ENCODE measurements at places on chromosomes 12 and 14. TPM values are rescaled to one million over a fixed set of nuclear protein-coding genes. Genes with fewer than 3 reads are reported as not detected.

DNA sequence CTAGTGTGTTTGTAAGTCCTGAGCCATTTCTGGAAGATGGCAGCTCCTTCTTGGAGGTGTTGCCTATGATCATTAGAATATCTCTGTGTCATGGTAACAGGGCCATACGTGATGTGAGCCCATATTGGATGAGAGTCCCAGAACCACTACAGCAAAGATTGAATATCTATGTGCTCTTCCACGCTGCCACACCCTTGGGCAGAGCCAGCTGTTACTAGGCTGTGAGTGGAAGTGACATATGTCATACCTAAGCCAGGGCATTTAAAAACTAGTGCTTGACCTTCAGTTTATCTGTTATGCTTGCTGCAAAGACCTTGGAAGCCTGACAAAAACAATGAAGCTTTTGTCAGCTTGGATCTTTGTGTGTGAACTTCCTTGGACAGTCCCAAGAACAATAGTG, 495.1 kb upstream of the CCDC196 start:
- H3K36me3 ChIP-seq, result no peaks in the 10 kb centered on the region
- DNase-seq, result no peak
- no peak overlapping the region for H3K27ac ChIP-seq
- H3K4me3 ChIP-seq, result no peak overlapping the region
- H3K27me3 ChIP-seq, result no peaks in the 10 kb centered on the region
- no peaks in the 10 kb centered on the region for H3K4me1 ChIP-seq

GRCh38 chr12:89663577-89664357, 44.9 kb downstream of the ATP2B1 start:
- H3K27ac ChIP-seq, result no peak overlapping the region
- H3K4me3 ChIP-seq, result no peak overlapping the region
- H3K36me3 ChIP-seq, result no peaks in the 10 kb centered on the region
- peaks cover 26% of the 10 kb centered on the region for H3K4me1 ChIP-seq
- H3K27me3 ChIP-seq, result no peaks in the 10 kb centered on the region

DNA sequence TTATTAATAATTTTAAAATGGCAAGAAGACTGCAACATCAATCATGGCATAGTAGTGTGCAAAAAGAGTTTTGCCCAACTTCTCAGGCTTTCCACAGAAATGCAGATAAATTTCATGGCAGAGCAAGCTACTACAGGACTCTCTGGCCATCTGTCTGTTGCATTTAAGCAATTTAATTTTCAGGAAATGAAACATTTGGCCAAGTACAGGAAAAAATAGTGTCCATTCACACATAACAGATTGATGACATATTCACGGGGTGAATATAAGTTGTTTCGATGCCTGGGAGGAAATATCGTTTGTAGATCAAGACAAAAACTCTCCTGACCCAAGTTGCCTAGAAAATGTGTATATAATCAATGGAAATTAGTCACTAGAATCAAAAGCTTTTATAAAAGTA, 324.0 kb downstream of the PRKD1 start:
- no peaks in the 10 kb centered on the region for H3K36me3 ChIP-seq
- no peak overlapping the region for H3K27ac ChIP-seq
- DNase-seq, result no peak
- no peaks in the 10 kb centered on the region for H3K4me1 ChIP-seq
- no peak overlapping the region for H3K4me3 ChIP-seq
- H3K27me3 ChIP-seq, result no peaks in the 10 kb centered on the region

- no peak overlapping the region for H3K27ac ChIP-seq
- no peak overlapping the region for H3K4me3 ChIP-seq
- H3K27me3 ChIP-seq, result no peaks in the 10 kb centered on the region
- no peaks in the 10 kb centered on the region for H3K36me3 ChIP-seq
- no peak for DNase-seq
Measured at GRCh38 chr12:127381681-127382080, 885.3 kb upstream of the TMEM132C start.

GRCh38 chr12:131379738-131380137, 331.2 kb upstream of the SFSWAP start:
- no peak overlapping the region for H3K27ac ChIP-seq
- peaks cover 13% of the 10 kb centered on the region for H3K4me1 ChIP-seq
- no peaks in the 10 kb centered on the region for H3K36me3 ChIP-seq
- H3K27me3 ChIP-seq, result no peaks in the 10 kb centered on the region

- H3K27me3 ChIP-seq, result no peaks in the 10 kb centered on the region
- no peaks in the 10 kb centered on the region for H3K36me3 ChIP-seq
- no peak overlapping the region for H3K27ac ChIP-seq
Measured at GRCh38 chr14:104048758-104049507, 36.6 kb upstream of the ASPG start.

DNA sequence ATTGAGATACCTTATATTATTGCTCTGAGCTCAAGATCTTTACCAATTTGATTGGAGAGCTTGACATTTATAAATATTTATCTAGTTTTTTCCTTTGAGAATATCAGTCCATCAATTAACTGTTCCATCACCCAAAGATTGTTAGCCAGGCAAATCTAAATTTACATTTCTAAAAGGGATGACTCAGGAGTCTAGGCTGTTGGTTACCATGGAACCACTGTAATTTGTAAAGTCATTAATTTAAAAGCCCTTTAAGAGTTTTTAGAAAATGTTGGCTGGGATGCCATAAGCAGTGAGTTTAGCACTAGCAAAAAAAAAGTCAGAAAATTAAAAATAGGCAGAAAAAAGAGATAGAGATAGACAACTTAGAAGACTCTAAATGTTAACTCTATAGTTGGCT, 19.5 kb upstream of the SERPINA1 start:
- H3K27me3 ChIP-seq, result no peaks in the 10 kb centered on the region
- H3K4me3 ChIP-seq, result no peak overlapping the region
- peak overlapping the region; percentile 31 for H3K27ac ChIP-seq
- H3K36me3 ChIP-seq, result no peaks in the 10 kb centered on the region
- no peak for DNase-seq

- no peak overlapping the region for H3K27ac ChIP-seq
- no peak for DNase-seq
- H3K4me3 ChIP-seq, result no peak overlapping the region
- H3K4me1 ChIP-seq, result no peaks in the 10 kb centered on the region
Measured at GRCh38 chr14:96783915-96784224, 13.3 kb upstream of the VRK1 start.

- H3K36me3 ChIP-seq, result no peaks in the 10 kb centered on the region
- no peak for DNase-seq
- no peak overlapping the region for H3K4me3 ChIP-seq
- peaks cover 4% of the 10 kb centered on the region for H3K4me1 ChIP-seq
- no peak overlapping the region for H3K27ac ChIP-seq
Measured at GRCh38 chr12:111186347-111186746, 182.5 kb downstream of the PHETA1 start.

DNA sequence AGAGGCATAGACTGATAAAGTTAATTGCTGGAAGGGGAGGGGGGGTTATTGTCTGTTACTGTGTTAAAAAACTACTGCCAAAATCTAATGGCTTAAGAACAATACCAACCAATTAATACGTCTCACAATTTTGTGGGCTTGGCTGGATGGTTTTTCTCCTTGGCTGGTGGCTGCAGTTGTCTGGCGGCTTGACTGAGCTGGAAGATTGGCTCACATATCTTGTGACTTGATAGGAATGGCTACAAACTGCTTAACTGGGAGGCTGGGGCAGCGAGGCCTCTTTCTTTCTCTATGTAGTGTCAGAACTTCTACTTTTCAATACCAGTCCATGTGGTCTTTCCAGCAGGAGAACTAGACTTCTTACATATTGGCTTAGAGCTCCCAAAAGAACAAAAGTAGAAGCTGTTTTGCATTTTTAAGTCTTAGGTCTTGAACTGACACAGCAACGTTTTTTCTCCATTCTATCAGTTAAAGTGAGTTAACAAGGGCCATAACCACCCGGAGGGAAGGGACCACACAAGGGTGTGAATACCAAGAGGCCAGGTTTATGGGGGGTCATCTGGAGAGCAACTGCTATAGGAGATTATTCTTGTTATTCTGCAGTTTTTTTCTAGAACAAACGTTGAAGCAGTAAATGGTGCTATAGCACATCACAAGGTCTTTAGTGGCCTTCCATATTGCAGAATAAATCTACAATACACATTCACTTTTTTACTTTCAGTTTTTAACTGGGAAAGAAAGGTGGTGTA, 46.9 kb downstream of the ZDHHC17 start:
- H3K27me3 ChIP-seq, result no peaks in the 10 kb centered on the region
- H3K27ac ChIP-seq, result no peak overlapping the region

DNA sequence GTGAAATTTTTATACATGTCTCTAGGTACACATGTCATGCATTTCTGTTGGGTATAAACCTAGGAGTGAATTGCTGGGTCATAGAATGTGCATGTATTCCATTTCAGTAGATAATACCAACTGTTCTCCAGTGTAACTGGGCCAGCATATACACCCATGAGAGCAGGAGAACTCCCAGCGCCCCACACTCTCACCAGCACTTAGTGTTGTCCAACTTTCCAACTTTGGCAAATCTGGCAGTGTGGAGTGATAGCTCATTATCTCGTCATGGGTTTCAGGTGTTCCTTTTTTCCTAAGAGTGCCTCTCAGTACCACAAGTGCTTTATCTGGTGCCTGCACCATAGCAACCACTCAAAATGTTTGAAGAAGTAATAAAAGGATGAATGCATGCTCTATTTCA, 40.1 kb downstream of the NGB start:
- H3K36me3 ChIP-seq, result no peaks in the 10 kb centered on the region
- H3K27ac ChIP-seq, result no peak overlapping the region
- H3K4me3 ChIP-seq, result no peak overlapping the region
- no peak for DNase-seq
- no peaks in the 10 kb centered on the region for H3K4me1 ChIP-seq

DNA sequence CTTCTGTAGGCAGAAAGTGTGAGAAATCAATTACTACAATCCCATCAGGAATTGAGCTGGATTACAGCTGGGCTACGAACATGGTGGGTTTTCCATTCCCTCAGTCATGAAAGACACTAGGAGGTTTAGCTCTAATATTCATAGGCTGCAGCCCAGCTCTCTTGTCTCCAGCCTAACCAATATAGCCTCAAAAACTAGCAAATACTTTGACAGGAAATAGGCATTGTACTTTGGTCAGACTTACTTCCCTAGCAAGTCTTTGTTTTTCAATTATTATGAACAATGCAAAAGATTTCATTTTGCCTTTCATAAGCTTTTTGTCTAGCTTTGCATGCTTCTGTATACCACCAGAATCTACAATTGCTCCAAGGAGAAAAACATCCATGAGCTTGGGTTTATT, 296.2 kb downstream of the GPHN start:
- H3K4me3 ChIP-seq, result no peak overlapping the region
- no peaks in the 10 kb centered on the region for H3K27me3 ChIP-seq
- DNase-seq, result no peak
- no peak overlapping the region for H3K27ac ChIP-seq
- no peaks in the 10 kb centered on the region for H3K4me1 ChIP-seq
- H3K36me3 ChIP-seq, result no peaks in the 10 kb centered on the region

GRCh38 chr14:69242311-69243224, 17.4 kb upstream of the GALNT16 start:
- H3K4me3 ChIP-seq, result no peak overlapping the region
- H3K27ac ChIP-seq, result peak overlapping the region; percentile 55
- no peaks in the 10 kb centered on the region for H3K27me3 ChIP-seq
- DNase-seq, result no peak
- H3K4me1 ChIP-seq, result peaks cover 11% of the 10 kb centered on the region
- H3K36me3 ChIP-seq, result no peaks in the 10 kb centered on the region

DNA sequence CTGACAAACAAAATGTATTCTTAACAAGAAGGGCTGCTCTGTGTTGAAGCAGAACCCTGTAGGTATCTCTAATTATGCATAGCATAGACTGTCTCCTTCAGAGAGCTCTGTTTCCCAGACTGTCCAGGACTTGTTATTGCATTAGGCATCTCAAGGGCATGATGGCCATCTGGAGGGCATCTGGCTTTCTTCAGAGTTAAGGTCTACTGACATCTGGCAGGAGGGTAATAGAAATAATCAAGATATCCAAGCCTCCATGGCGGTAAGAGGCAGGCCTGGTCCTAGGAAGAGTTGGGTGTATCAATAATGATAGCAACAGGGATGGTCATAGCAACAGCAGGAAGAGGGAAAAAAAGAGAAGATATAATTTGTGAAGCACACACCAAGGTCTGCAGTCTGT, 161.2 kb downstream of the TTC8 start:
- H3K27ac ChIP-seq, result no peak overlapping the region
- H3K4me1 ChIP-seq, result no peaks in the 10 kb centered on the region
- DNase-seq, result no peak
- H3K4me3 ChIP-seq, result no peak overlapping the region
- H3K27me3 ChIP-seq, result no peaks in the 10 kb centered on the region

- H3K27ac ChIP-seq, result peak overlapping the region; percentile 61
- H3K4me3 ChIP-seq, result peak overlapping the region; percentile 51
Measured at GRCh38 chr12:119989361-119989730, 310 bp downstream of the BICDL1 start.

DNA sequence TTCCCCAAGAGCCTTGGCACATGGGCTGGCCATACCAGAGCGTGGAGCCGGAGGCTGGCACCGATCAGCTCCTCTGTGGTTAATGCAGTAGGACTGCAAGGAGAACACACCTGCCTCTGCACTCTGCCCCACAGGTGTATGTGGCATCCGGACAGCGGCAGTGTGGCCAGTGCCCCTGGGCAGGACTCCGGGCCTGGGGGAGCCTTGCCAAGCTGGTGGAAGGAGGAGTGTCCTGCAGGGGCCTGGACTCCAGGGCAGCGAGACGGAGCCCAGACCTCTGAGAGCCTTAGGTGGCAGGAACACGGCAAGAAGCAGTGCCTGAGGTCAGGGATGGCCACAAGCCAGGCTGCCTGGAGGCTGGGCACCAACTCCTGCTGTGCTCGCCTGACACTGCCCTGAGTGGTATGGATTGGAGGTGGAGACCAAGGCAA, 5.3 kb upstream of the BEGAIN start:
- peaks cover 4% of the 10 kb centered on the region for H3K4me1 ChIP-seq
- H3K27me3 ChIP-seq, result no peaks in the 10 kb centered on the region
- H3K36me3 ChIP-seq, result no peaks in the 10 kb centered on the region
- H3K27ac ChIP-seq, result no peak overlapping the region
- no peak for DNase-seq

GRCh38 chr14:104532191-104532555, 47.4 kb upstream of the C14orf180 start:
- no peak overlapping the region for H3K27ac ChIP-seq
- H3K27me3 ChIP-seq, result no peaks in the 10 kb centered on the region
- no peak overlapping the region for H3K4me3 ChIP-seq
- H3K36me3 ChIP-seq, result no peaks in the 10 kb centered on the region
- DNase-seq, result no peak

GRCh38 chr12:24948757-24949722, at the start of gene BCAT1:
Gene BCAT1 (minus strand): TSS chr12:24949101. CDS start chr12:24948932, 169 bp downstream.
- DNase-seq, result no peak
- no peaks in the 10 kb centered on the region for H3K27me3 ChIP-seq
- H3K27ac ChIP-seq, result no peak within 1 kb of the TSS
- H3K4me3 ChIP-seq, result peak within 1 kb of the TSS; percentile 48
- H3K36me3 ChIP-seq, result no peaks in the 10 kb centered on the region

Gene LHX5
- not detected for total RNA-seq

Gene ISCA2
- total RNA-seq, result 26.0 TPM

Gene HDAC7
- total RNA-seq, result 67.0 TPM

Gene CLEC1B
- total RNA-seq, result not detected

Gene EXOC3L4
- total RNA-seq, result 8.6 TPM

Gene CCDC197
- total RNA-seq, result not detected

Gene ALDH1L2
- total RNA-seq, result 5.4 TPM

Gene ARF3
- total RNA-seq, result 56.2 TPM

Gene SLCO1B1
- not detected for total RNA-seq

Gene LRCOL1
- not detected for total RNA-seq

Gene ADAMTS20
- not detected for total RNA-seq

Gene KLHL33
- total RNA-seq, result 1.2 TPM

Data from vagina (tissue), 2 donors.